Fibroblast of skin of left quadriceps (primary cell): ENCODE measurements at places on chromosomes 13 and 19.

GRCh38 chr19:33778089-33778791 is 18.4 kb upstream of the KCTD15 start:
- DNase-seq = no peak

- DNase-seq = no peak
Observed at GRCh38 chr13:105165449-105166125, 1369.9 kb downstream of the EFNB2 start.

GRCh38 chr19:3227054-3227626 is 2.7 kb downstream of the CELF5 start:
- DNase-seq = no peak

DNA sequence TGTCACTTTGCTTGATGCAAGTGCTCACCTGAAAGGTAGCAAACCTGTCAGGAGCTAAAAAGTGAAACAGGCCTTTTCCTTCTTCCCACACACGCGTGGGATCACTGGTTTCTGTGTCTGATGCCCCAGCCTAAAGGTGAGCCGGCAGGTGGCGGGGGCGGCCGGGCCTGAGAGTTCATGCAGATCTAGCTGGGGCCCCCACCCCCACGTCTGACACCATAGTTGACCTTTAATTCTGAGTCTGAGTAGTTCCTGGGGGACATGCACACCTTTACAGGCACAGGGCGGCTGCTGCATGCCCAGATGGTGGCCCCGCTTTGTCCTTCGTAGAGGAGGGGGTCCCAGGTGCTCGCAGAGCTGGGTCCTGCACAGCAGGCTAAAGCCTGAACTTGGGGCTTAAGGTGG is 345.3 kb downstream of the TEX29 start:
- no peak for DNase-seq

- DNase-seq = no peak
Observed at GRCh38 chr19:38736036-38736412, 8.2 kb downstream of the CAPN12 start.

GRCh38 chr19:53813996-53814395 is 10.1 kb downstream of the NLRP12 start:
- no peak for DNase-seq

DNA sequence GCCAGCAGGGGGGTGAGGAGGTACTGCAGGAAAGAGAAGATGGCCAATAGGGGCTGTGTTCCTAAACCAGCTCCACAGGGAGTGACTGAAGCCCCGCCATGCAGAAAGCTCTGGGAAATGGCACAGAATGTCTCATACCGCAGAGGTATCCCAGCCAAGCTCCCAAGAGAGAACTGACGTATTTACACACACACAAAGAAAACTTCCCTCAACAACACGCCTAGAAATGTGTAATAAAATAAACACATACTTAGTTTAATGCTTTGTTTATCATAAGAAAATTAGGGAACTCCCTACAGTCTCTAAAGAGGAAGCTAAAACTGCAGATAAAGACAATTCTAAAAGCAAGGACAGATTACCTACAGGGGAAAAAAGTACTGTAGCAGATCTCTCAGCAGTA is 40.0 kb downstream of the ESD start:
- DNase-seq = no peak

GRCh38 chr19:11044431-11044830 is 44.8 kb upstream of the LDLR start:
- no peak for DNase-seq

GRCh38 chr13:30934381-30934780 is 1.9 kb downstream of the TEX26 start:
- DNase-seq = no peak

DNA sequence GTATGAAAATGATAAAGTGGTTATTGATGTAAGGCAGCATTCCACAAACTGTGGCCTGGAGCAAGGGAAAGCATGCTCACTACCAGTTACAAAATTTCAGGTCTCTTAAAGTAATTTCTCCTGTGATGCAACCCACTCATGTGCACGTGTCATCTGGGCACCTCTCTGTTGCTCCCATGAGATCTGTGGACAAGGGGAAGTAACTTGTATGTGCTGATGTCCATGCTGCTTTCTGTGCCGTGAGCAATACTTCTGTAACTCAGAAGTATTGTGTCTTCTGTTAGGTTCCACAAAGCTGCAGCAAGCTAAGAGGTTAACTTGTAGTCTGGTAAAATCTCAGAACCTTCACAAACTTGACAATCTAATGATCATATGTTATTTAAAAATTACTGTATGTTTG is 930.0 kb upstream of the SLITRK6 start:
- DNase-seq = no peak

DNA sequence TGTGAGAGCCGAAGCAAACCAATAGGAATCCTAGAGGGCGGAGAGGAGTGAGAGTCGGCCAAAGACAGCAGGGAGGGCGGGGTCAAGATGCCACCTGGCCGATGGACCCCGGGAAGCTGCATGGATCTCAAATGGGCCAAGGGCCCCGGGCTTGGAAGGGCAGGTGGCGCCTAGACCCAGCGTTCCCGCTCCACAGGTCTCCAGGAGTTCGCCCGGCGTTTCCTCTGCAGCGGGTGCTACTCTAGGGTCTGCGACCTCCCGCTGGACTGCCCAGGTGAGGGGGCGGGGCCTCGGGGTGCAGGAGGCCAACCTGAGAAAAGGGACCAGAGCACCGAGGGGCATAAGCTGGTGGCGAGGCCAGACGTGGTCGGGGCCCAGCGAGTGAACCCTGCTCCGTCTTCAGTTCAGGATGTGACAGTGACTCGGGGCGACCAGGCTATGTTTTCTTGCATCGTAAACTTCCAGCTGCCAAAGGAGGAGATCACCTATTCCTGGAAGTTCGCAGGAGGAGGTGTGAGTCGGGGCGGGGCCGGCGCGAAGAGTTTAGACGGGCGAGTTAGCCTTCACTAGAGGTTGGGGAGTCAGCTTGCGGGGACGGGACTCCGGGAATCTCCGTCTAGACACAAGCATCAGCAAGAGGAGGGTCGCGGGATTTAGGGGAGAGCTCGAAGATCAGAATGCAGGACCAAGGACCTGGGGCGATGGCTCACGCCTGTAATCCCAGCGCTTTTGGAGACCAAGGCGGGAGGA is 9.9 kb downstream of the SPACA6 start:
- DNase-seq = no peak

DNA sequence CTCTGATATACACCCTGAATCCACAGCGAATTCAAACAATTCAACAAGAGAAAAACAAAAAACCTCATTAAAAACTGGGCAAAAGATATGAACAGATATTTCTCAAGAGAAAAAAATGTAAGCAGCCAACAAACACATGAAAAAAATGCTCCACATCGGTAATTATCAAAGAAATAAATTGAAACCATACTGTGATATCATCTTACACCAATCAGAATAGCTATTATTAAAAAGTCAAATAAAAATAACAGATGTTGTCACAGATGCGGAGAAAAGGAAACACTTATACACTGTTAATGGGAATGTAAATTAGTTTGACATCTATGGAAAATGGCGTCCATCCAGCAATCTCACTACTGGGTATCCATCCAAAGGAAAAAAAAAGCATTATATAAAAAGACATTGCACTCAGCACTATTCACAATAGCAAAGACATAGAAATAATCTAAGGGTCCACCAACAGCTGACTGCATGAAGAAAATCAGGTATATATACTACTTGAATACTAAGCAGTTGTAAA is 1495.0 kb upstream of the PCDH20 start:
- no peak for DNase-seq

GRCh38 chr19:2034729-2035589 is 16.1 kb downstream of the MKNK2 start:
- DNase-seq = no peak

DNA sequence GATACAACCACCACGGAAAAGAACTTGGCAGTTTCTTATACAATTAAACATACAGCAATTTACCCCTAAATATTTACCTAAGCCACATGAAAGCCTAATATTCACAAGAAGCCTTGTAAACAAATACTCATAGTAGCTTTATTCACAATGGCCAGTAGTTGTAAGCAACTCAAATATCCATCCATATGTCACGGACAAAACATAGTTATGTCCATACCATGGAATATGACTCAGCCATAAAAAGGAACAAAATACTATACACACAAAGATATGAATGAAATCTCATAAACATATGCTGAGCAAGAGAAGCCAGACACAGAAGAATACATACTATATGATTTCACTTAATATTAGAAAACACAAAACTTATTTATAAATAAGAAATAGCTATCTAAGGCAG is 12.9 kb downstream of the PSPC1 start:
- DNase-seq = no peak

DNA sequence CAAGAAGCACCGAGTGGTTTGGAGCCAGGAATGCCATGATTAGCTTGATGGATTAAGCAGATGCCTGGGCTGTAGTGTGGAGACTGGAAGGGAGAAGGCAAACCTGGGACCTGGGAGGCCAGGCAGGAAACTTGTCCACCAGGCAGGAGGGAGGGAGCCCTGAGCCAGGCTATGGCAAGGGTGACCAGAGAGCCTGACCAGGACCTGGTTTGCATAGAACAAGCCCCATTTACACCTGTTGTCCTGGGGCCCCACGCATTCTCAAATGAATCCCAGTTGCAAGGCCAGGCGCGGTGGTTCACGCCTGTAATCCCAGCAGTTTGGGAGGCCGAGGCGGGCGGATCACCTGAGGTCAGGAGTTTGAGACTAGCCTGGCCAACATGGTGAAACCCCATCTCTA is 50.2 kb upstream of the LATS2 start:
- no peak for DNase-seq

GRCh38 chr13:99281811-99282263 is 23.7 kb upstream of the GPR18 start:
- DNase-seq = no peak

DNA sequence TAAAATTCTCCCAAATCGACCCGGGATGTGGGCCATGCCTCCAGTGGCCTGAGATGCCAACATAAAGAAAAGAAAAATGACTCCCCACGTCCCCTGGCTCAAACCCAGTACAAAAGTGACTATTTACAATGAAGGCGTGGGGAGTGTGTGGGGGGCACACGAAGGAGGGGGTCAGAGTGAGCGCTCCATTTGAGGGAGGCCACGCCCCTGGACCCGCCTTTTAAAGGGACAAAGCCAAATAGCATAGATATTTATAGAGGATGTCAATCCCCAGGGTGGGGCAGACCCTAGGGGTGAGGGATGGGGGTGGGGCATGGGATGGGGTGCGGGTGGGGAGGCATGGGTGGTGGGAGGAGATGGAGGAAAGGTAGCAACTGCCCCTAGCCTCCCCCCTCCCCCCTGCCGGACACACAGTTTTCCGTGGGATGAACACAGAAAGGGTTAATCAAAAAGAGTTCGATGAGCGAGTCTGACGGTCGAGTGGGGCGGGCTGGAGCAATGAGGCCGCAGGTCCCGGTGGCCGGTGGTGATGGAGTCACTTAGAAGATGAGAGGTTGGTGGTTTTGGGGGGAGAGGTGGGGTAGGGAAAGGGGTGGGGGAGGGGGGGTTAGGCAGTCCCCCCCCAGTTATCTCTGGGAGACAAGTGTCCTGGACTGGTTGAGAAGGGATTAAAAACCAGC is 20.1 kb upstream of the NANOS2 start:
- DNase-seq = no peak

GRCh38 chr13:105908586-105908985 is 626.9 kb downstream of the EFNB2 start:
- DNase-seq = no peak

DNA sequence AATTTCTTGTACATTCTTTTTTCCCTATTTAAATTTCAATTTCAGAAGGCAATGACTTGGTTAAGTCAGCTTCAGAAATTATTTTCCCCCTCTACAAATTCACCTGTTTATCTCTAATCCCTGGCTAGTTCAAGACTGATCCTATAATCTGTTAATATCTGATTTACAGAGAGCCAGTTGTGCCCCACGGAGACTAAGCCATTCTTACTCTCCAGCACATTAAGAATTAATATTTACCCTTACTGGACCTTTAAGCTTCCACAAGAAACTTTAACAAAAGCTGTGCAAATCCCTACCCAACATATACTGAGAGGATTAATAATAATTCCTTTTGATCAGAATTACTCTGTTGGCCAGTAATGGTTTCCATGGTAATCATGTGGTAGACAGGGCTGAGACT is 786.2 kb downstream of the PCDH9 start:
- no peak for DNase-seq

GRCh38 chr13:39407138-39407537 is 195.9 kb downstream of the LHFPL6 start:
- DNase-seq = no peak

DNA sequence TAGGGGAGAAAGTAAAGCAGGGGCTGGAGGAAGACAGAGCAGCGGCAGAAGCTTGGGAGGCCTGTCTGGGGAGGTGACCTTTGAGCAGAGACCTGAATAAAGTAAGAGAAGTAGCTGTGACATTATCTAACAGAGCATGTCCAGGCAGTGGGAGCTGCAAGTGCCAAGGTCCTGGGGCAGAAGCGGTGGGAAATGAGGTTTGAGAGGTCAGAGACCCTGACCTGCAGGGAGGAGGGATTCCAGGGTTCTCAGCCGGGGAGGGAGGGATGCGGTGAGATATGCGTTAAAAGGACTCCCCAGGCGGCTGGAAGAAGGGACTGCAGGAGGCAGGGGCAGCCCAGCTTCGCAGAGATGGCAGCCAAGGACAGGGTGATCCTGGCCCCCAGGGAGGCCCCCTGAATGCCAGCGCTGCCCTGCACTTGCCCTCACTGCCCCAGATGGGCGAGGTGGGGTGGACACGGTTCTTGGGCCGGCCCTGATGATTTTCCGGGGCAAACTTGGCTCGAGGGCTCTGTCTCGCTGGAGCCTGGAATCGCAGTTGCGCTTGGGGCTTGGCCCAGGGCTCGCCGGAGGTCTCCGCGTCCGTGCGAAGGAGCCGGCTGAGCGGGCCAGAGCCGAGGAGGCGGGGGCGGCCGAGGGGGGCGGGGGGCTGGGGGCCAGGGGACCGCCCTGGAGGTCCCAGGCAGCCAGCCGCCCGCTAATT is 3.2 kb downstream of the CRLF1 start:
- no peak for DNase-seq

GRCh38 chr13:113252516-113253095 is 43.2 kb downstream of the CUL4A start:
- no peak for DNase-seq

- DNase-seq = no peak
Observed at GRCh38 chr13:92461402-92461801, 765.2 kb upstream of the GPC6 start.

DNA sequence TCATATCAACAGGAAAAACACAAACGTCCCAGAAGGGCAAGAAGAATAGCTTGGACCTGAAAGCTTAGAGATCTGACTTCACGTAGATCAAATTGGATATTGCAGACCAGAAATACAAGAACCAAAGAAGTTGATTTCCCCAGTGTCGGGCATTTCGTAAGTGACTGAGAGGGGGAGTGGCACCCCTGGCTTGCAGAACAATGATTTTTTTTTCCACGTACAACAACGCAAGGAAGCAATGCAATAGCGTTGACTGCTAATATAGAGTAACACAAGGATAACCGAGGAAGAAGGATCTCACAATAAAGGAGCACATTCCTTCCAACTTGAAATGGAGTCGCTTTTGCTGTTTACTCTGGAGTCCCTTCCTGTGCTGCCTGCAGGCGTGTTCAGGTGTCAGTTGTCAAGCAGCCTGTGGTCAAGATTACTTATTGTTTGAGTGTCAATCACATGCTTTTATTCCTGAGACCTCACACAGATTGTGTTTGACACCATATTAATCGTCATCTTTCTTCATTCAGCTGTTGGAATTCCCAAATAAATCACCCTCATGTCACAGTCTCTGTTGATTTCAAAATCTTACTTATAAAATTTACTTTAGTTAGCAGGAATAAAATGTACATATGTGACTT is 139.4 kb downstream of the FREM2 start:
- no peak for DNase-seq
